Vagina (tissue), 2 donors: ENCODE measurements at places on chromosomes 3 and 15. TPM values are rescaled to one million over a fixed set of nuclear protein-coding genes. Genes with fewer than 3 reads are reported as not detected.

- no peak for DNase-seq
Measured at GRCh38 chr15:57728436-57728835, 21.9 kb downstream of the POLR2M start.

- DNase-seq: no peak
Measured at GRCh38 chr3:82410366-82410765, 648.9 kb upstream of the GBE1 start.

The ISLR2 gene
- total RNA-seq: 3.4 TPM

DNA sequence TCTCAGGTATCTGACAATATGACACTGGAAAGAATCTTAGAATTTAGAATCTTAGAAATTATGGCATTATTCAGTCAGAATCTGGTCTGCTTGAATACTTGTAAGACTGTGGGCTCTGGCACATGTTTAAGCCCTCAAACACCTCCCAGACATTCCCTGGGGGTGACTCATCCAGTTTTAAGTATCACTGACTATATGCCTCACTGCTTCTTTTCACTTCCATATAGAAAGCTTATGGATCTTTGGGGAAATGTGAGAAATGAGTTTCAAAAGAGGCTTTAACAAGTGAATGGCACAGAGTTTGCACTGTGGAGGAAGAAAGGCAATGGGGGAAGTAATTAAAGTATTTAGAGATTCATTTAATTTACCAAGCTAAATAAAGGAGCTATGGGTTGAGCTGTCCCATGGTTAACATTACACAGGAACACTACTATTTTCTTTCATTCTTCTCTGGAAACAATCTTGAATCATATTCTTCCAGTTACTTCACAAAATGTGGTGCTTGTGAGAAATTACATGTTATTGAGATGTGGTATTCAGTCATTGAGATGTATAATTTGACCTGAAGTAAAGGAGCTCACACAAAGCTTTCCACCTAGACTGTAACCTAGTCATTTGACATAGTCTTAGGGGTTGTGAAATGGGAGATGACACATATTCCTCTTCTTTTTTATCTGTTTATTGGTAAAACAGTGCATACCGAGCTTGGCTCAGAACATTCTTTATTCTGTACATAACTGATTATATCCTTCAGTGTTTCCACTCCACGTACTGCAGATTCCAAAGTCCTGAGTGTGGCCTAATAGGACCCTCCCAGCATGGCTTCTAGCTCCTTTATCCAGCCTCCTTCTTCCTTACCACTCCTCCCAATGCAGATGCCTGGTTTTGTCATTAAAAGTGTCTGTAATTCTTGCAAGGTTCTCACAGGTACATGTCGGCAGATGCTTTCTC is 544.6 kb upstream of the NECTIN3 start:
- DNase-seq: no peak

The CEP63 gene
- total RNA-seq: 12.5 TPM

DNA sequence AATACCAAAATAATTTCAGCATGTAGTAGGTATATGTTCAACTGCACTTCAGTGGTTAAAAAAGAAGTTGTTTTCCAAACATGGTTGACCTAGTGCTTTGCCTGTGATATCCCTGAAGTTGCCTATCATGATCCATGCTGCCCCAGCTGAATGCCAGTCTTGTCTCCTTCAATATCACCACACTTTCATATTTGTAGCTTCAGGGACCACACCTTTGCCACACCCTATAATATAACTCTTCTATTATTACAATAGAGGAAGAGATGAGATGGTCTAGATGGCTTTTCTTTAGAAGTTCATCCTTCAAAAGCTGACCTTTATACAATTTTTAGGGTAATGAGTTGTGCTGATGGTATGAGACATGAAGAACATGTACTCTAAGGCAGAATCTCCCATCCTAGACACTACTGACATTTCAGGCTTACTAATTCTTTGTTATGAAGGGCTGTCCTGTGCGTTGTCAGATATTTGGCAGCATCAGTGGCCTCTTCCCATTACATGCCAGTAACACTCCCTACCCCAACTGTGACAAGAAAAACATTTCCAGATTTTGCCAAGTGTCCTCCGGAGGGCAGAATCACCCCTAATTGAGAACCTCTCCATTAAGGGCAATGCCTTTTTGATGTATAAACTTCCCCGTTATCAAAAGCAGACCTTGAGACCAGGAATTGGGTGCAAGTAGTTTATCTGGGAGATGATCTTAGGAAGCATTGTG is 76.2 kb upstream of the PLCL2 start:
- DNase-seq: no peak

GRCh38 chr3:51879937-51880336 is 4.5 kb upstream of the IQCF5 start:
- DNase-seq: no peak

GRCh38 chr15:74788683-74789151 is 6.8 kb downstream of the CSK start:
- no peak for DNase-seq

- no peak for DNase-seq
Measured at GRCh38 chr3:188236271-188236670, 82.3 kb downstream of the LPP start.

DNA sequence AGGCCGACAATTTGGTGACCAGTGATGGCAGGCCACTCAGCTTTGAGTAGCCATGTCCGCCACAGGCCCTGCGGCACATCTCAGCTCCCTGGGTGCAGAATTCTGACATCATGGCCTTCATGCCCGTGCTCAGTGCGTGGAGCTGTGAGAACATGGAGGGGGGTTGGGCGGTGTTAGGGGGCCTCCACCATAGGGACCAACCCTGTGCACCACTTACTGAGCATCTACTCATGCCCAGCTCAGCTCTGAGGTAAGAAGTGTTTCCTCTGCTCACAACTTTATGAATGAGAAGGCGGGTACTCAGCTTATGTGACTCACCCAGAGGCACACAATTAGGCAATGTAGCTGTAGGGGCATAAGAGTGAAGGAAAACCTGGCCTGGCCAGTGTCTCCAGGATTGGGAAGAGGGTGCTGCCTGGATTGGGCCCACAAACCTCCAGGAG is 10.5 kb downstream of the ACOX2 start:
- DNase-seq: no peak

GRCh38 chr3:149895769-149896168 is 74.9 kb downstream of the PFN2 start:
- no peak for DNase-seq
